Hematopoietic multipotent progenitor cell treated with erythropoietin and hydrocortisone succinate and interleukin-3 and kit ligand, for 6 days (in vitro differentiated cells): ENCODE measurements at places on chromosomes 12 and 14.
A peak's percentile ranks its signal among the peaks of the same experiment; 100 is the strongest.

- no peak for DNase-seq
Observed at GRCh38 chr14:80679273-80679672, 262.3 kb downstream of the CEP128 start.

DNA sequence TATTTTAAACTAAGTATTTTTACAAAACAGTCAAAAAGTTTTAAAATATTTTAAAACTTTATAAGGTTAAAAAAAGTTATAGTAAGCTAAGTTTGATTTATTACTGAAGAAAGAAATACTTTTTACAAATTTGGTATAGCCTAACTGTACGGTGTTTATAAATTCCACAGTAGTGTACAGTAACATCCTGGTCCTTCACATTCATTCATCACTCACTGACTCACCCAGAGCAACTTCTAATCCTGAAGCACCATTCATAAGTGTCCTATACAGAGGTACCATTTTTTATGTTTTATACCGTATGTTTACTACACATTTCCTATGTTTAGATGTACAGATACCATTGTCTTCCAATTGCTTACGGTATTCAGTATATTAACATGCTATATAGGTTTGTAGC, 170.0 kb downstream of the KLHL28 start:
- no peak for DNase-seq

- no peak for DNase-seq
Observed at GRCh38 chr14:45641541-45641940, 388.5 kb upstream of the MIS18BP1 start.

DNA sequence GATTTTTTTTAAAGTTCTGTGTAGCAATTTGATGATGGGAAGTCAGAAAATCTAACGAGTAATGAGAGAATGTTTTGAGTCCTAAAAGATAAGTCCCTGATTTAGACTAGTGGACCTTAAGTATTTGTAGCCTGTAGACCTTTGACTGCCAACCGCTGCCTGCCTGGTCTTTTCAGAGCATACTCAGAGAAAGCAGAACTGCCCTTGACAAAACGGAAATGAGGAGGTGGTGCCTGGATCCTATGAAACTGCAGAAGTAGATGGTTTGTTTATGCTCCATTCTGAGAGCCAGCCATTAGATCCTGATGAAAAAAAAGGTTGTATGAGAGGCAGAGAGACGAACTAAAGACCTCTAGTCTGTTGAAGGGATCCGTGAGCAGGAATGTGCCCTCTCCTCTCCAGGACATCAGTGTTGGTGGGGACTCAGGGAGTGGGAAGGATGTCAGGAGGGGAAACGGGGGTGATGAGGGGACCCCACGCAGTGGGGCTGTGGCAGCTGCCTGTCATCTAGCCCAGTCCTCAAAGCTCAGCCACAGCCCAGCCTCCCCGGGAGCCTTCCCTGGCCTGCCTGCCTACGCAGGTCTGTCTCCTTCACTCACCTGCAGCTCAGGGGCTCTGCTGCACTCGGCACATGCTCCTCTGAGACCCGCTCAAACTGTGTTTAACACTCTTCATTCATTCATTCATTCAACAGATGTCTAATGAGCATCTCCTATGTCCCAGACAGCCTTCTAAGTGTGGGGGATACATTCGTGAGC, 447.5 kb downstream of the AACS start:
- DNase-seq = no peak

GRCh38 chr12:118822512-118822911, 158.8 kb upstream of the SRRM4 start:
- no peak for DNase-seq

- no peak for DNase-seq
Observed at GRCh38 chr12:33187409-33187808, 252.2 kb downstream of the SYT10 start.

DNA sequence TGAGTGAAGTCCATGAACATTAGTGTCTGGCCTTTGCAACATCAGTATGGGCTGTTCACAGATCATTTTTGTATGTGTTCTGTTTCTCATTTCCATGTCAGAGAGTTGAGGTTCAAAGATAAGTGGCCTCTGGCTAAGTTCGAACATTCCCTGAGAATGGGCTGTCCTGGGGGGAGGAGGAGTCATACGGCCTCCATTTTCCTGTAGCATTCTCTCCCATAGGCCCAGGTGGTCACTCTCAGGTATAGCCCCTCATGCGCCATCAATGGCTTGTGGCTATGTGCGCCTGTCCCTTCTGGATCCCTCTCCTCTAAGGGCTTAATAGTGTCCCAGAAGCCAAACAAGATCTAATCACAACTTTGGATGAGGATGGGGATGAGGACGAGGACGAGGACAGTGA, 165.0 kb downstream of the PAX9 start:
- DNase-seq = no peak

DNA sequence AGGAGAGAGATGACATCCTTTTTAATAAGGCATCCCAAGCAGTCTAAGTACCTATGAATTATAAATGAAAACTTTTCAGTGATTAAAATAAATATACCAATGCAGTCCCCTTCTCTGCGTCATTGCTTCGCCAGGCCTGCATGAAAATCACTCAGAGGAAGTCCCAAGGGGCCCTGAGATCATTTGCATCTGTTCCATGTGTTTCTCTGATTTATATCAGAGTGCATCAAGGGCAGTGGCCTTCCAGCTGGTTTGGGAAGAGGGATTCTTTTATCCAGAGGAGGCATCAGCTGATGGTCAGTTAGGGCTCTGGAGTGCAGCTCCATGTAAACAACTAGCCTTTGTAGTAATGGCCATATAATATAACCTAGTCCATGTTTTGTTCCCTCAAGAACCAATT, 210.1 kb downstream of the RGS6 start:
- DNase-seq = no peak

DNA sequence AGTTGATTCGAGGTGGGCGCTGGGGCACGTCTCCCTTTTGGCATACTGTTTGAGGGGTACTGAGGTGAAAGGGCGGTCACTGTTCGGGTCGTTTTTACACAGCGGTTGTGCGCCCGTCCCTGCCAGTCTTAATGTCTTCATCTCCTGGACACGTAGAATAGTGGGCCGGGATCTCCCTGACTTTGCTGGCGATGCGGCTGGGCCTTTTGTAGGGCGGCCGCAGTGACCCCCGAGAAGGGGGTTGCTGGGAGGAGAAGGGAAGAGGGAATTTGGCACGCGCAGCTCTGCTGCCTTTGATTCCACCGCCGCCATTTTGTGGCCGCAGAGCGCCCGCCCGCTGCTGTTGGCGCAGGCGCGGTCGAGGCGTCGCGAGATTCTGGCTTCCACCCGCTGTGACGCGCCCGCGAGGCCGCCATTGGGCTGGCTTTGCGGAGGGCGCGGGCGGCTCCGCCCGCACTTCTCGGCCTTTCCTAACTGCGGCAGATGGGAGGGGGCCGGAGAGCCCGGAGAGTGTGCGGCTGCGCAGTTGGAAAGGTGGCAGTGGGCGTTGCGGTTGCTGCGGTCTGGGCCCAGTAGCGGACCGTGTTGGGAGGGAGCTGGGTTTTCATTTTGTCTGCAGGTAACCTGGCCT, 542 bp downstream of the SRSF5 start:
- peak; percentile 94 for DNase-seq

DNA sequence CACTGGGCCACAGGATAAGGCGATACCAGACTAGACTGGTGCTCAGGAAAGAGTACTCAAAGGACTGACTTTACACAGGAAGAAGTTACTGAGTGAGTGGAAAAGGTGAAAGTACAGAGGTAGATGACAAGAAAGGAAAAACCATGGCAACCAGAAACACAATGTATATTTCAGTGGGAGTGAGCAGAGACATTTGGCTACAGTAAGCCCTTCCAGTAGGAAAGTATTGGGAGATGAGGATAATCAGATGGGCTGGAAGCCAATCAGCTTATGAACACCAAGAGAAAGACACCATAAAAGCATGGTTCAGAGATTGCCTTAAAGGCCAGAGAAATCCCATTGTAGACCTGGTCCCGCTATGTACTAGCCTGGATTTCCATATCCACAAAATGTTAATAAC, 51.6 kb downstream of the TMTC1 start:
- no peak for DNase-seq

- DNase-seq = no peak
Observed at GRCh38 chr14:61803755-61804154, 41.5 kb downstream of the SNAPC1 start.

GRCh38 chr12:89991807-89992590, 283.4 kb upstream of the ATP2B1 start:
- no peak for DNase-seq

DNA sequence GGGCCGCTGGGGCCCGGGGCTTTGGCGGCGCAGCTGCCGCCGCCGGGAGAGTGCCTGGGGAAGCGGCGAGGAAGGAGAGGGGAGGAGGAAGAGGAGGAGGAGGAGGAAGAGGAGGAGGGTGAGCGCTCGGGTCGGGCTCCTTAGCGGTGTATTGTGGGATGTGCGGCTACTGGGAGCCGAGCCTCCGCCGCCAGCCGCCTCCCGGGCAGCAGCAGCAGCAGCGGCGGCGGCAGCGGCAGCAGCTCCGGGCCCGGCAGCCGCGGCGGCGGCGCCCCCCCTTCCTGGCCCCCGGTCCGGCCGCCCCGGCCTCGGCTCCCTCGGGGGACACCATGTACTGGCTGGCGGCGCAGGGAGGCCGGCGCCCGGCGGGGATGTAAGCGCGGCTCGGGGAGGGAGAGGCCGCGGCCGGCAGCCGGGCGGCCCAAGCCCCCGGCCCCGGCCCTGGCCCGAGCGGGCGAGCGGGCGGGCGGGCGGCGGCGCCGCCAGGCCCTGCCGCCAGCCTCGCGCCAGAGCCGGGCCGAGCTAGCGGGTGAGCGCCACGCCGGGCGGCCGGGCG, at the start of gene SETD1B:
TSS of gene SETD1B (plus strand) at position 149 of the 556 bp plus-strand sequence. CDS start 729 bp downstream, outside the sequence.
- DNase-seq = peak; percentile 86

DNA sequence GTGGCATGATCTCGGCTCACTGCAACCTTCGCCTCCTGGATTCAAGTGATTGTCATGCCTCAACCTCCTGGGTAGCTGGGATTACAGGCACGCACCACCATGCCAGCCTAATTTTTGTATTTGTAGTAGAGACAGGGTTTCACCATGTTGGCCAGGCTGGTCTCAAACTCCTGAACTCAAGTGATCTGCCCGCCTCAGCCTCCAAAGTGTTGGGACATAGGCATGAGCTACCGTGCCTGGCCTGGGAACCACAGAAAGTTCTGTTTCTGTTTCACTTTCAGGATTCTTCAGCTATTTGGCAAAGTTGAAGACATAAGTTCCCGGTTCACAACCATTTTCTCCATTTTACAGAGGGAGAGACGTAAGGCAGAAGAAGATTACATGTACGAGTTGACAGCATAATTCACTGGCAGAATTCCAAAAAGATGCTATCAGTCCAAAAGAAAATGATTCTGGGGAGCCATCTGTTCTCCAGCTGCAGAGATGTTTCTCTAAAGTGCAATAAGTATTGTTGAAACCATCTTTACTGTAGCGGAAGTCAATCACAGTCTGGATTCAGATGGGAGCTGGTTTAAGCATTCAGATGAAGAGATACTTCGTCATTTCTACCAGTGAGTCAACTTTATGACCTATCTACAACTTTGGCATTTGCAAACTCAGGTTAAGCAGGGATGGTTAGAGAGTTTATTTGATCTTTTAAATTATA, 8.1 kb upstream of the RNF34 start:
- peak; percentile 73 for DNase-seq

DNA sequence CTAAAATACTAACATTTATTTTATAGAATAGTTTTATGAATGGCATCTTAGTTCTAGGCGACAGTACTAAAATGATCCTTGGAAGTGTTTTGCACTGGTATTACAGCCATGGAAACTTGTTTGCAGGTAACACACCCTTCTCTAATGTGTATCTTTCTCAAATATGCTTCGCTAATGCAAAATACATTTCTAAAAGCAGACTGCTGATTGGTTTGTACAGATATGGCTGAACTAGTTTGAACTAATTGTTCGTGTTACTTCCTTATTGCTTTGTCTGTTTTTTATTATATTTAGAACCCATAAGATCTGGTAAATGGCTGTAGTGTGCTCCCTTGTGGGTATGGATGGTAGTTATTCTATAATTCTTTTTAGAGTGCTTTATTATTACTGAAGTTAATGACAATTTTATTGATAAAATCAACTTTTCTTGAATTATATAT, 53.0 kb downstream of the ATF7IP start:
- DNase-seq = peak; percentile 42

DNA sequence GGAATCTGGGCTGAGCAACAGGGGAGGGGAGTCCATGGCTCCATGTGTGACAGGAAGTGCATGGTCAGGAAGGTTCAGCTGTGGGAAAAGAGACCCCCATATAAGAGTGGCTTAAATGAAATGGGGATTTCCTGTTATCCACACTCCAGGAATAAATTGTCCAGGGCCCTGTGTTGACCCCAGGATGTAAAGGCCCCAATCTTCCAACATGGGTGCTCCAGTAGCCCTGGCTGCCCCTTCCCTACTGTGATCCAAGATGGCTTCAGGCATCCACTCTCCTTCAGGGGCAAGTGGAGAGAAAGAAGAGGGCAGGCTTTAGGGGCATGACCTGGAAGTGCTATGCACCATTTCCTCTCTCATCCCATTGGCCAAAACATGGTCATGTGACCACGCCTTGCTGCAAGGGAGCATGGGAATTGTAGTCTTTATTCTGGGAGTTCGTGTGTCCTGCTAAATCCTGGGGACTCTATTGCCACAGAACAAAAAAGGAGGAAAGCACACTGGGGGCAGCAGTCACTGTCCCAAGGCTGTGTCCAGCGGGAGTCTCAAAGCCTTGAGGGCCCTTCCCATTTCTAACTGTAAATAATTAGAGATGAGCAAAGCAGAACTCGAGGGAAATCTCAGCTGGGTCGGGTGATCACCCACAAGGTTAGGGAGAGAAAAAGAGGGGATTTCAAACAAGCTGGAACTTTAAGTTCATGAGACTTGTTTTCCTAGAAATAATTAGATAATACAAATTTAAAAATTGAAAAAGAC, 289.2 kb downstream of the ADGRD1 start:
- DNase-seq = peak; percentile 88

- no peak for DNase-seq
Observed at GRCh38 chr14:58904776-58905175, 267.0 kb downstream of the DACT1 start.

GRCh38 chr14:57085801-57086200, 182.9 kb downstream of the EXOC5 start:
- no peak for DNase-seq

DNA sequence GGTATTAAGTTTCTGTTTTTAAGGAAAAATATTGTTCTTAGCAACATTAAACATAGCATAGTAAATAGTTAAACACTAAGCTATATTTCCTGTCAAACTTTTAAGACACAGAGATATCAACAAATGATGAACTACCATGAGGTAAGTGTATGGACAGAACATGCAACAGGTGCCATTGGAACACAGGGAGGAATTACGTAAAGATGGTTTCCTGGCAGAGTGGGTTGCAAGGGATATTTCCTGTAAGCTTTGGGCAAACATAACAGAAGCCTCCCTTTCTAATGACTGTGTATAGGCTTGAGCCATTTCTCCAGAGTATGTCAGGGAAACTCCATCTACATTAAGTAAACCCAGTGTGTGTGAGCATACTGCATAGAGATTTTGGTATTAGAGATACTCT, 31.7 kb upstream of the HELB start:
- DNase-seq = no peak

DNA sequence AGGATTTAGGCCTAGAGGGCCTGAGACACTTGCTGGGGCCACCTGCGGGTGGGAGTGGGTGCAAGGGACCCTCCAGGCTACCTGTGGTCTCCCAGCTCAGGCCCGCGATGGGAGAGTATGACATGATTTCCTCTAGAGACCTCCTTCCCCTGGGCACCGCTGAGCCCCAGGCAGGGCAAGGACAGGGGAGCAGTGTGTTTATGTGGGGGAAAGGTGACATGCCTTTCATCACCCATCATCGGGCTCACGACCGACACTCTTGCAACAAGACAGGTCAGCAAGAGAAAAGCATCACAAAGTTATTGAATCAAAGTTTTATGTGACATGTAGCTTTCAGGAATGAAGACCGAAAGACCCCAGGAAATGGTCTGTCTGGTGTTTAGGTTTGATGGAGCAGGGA, 19.9 kb downstream of the SH2B3 start:
- no peak for DNase-seq

- no peak for DNase-seq
Observed at GRCh38 chr14:105274637-105275036, 26.2 kb downstream of the BRF1 start.
